Vagina (tissue), 2 donors: ENCODE measurements at places on chromosomes 7 and 10. TPM values are rescaled to one million over a fixed set of nuclear protein-coding genes. Genes with fewer than 3 reads are reported as not detected.

DNA sequence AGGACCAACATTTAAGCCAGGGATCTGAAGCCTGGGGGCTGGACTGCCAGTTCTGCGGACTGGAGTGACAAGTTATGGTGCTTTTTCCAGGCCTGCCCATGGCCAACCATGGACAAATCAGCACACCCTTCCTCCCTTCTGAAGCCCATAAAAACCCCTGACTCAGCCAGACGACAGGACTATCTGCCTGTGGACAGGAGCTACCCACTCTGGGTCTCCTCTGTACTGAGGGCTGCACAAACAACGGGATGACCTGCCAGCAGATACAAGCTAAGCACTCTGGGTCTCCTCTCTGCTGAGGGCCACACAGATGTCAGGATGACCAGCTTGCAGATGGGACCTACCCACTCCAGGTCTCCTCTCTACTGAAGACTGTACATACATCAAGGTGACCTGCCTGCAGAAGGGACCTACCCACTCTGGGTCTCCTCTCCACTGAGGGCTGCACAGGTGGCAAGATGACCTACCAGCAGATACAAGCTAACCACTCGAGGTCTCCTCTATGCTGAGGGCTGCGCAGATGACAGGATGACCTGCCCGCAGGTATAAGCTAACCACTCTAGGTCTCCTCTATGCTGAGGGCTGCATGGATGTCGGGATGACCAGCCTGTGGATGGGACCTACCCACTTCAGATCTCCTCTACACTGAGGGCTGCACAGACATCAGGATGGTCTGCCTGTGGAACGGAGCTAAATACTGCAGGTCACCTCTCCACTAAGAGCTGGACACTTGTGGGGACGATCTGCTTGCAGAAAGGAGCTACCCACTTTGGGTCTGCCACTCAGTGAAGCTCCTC is 110.1 kb upstream of the GPR22 start:
- DNase-seq = no peak

GRCh38 chr7:148738737-148739535 is 40.2 kb downstream of the CUL1 start:
- no peak for DNase-seq

DNA sequence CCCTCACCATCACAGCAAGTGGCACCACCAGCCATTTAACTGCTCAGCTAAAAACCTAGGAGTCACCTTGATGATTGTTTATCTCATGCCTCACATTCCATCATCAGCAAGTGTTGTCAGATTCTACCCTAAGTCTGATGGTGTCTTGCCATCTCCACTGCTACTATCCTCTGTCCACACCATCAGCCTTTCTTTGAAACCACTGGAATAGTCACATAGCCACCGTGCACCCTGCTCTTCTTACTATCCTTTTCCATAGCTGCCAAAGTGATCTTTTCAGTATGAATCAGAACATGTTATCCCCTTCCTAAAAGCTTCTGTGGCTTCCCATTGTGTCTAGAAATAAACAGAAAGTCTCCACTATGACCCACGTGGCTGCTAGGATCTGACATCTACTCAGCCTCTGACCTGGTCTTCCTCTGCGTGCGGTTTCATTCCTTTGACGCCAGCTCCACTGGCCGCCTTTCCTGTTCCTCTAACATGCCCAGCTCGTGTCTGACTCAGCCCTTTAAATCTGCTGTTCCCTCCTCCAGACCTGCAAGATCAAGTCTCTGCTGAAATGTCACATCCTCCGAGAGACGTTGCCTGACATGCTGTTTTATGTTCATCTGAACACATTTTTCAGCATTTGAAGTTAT is 16.5 kb upstream of the CHN2 start:
- DNase-seq = no peak

- no peak for DNase-seq
Observed at GRCh38 chr10:103493916-103494877, 692 bp downstream of the NEURL1 start.

- DNase-seq = no peak
Observed at GRCh38 chr7:17239683-17240521, 58.5 kb upstream of the AHR start.

GRCh38 chr10:125362950-125363349 is 202.6 kb upstream of the CTBP2 start:
- no peak for DNase-seq

DNA sequence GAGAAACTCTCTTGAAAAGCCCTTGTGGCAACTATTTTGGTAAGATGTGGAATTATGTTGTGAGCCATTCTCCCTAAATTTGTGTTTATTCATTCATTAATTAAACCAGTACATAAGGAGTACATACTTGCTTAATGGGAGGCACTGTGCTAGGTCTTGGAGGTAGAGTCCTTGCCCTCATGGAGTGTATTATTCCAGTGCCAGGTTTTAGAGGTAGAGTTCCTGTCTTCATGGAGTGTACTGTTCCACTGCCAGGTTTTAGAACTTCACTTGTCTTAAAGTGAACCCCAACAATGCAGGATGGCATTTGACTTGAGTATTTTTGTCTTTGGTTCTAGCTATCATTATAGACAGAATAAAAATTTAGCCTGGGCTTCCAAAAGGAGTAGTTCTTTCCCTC is 8.8 kb downstream of the MXI1 start:
- no peak for DNase-seq

GRCh38 chr7:103009466-103010185 is 65.0 kb downstream of the FBXL13 start:
- DNase-seq = no peak

DNA sequence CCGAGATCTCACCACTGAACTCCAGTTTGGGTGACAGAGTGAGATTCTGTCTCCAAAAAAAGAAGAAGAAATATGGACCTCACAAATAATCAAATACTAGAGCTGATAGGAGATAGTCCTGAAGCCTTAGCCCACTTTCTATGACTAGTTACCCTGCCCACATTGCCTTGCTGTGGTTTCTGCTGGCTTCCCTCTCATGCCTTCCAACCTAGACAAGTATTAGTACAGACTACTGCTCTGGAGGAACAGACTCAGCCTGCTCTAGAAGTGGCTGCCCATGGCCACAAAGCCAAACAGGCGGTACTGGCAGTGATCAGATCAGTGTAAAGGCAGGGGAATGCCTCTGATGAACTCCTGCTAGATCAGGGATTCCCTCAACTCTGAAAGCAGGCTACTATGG is 89.7 kb upstream of the PRKAR2B start:
- no peak for DNase-seq

GRCh38 chr7:103866919-103867318 is 122.5 kb downstream of the RELN start:
- DNase-seq = no peak

DNA sequence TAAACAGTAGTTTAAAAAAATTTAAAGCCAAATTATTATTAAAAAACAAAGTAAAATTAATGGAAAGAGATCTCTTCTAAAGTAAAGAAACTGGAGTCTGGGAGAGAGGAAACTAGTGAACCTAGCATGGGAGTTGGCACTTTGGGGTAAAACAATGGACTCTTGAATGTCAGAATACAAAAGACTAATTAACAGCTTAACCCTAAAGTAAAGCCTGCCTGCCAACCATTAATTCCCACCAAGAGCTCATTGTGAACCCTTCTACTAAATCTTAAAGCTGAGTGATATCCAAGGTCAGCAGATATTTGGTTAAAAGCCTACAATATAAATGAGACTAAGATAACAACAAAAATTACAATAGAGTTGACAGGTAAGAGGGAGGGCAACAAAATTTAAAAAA is 36.5 kb downstream of the KMT2C start:
- DNase-seq = no peak

DNA sequence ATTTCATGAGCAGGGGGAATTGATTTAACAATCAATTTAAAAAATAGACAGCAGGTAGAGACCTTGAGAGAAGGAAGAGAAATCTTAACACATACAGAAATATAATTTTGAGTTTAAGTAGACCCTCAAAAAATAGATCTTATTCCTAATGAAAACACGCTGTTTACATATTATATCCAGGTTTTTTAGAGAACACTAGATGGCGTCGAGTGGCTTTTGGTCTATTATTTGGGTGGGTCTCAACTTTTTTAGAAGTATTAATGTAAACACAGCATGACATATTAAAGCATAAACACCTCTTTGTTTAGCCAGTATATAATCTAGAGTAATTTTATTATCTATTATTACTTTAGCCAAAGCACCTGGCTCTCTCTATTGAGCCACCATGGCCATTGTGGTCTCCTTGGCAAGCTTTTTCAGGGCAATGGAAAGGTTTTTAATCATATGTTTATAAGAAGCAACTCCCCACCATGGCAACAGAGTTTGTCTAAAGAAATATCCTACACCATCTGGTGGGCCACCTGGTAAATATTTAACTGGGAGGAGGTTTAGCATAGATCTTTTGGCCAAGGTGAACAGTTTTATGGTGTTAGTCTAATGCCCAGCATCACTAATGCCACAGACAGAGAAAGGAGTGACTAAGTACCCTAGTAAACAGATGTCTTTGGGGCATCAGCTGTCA is 59.7 kb upstream of the PRSS1 start:
- no peak for DNase-seq

DNA sequence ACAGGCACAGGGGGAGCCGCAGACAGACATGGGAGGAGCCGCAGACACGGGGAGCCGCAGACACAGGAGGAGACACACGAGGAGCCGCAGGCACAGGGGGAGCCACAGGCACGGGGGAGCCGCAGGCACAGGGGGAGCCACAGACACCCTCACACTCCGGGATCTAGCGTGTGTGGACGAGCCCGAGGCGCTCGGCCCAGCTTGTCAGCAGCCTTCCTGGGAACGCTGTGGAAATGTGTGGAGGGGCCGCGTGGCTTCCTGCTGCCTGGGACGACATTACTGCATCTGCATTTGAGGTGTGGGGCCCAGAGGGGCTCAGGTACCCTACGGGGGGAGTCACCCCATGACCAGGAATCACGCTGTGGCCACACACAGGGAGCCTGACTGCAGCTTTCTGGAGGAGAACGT is 313.2 kb downstream of the PTPRN2 start:
- no peak for DNase-seq

GRCh38 chr7:152735443-152736004 is 24.0 kb upstream of the ACTR3B start:
- DNase-seq = no peak

- no peak for DNase-seq
Observed at GRCh38 chr10:85311613-85312337, 983.4 kb downstream of the CCSER2 start.

- DNase-seq = no peak
Observed at GRCh38 chr7:151837285-151838042, 39.5 kb downstream of the PRKAG2 start.

GRCh38 chr7:107236862-107237261 is 68.1 kb downstream of the HBP1 start:
- no peak for DNase-seq

DNA sequence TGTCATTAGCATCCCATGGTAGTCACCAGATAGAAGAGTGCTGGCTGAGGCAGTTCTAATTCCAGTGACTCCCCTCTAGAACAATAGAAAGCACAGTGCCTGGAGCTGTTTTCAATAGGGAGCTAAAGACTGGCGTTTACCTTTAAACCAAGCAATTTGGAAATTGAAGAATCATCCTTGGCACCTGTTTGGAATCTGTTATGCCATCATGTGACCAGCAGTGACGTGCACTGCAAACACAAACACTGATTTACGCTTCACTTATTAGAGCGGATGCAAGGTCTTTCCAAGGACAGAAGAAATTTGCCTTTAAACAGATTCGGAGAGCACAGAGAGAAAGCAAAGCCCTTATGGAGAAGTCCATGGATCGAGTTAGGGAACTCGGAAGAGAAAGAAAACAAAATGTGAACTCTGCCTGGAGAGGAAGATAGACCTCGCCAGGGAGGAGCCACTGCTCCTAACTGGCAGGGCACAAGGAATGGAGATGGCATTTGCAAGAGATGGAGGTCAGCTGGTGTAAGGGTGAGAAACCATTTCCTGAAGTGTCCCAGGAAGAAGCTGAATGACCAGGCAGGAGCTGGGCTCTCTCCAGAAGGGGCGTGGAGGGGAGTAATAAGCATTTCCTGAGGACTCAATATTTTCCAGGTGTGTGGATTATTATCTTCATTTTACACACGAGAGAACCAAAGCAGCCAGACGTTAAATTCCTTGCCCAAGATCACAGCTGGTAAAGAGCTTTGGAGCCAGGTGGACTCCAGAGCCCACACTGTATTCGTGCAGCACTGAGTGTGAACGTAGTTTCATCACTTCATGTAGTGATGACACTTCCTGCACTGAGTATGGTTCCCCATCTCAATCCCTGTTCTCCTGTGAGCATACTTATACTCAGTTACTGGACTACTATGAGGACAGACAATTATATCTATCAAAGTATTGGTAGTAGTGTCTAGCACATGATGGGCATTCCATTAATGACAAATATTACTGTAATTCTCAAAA is 97.7 kb downstream of the CUBN start:
- DNase-seq = no peak

DNA sequence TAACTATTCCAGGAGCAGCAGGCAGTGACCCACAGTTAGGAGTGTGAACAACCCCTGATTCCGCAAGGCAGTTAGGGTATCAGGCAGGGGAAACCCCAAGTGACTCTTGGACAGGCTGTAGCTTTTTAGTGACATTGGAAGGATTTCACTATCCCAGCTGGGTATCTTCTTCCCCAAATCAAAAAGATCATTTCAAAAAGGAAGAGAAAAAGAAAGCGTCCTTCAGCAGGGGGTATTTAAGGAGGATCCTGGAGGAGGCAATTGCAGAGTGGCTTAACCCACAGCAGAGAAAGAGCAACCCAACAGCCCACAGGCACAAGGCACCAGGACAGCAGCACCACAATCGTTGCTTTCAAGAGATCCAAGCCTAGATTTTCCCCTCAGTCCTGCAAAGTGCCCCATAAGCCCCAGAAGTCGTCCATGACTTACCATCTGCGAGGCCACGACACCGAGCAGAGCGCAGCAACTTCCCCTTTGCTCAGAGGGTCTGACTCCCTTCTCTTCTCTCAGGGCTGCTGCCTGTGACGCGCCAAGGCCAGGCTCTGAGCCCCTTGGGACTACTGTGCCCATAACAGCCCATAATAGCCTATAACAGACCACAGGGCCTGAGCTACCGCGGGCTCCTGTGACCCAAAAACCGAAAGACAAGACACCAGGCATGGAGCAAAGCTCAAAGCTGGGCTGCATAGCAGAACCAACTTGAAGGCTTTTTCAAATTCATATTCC is 19.8 kb downstream of the PIK3AP1 start:
- DNase-seq = no peak

DNA sequence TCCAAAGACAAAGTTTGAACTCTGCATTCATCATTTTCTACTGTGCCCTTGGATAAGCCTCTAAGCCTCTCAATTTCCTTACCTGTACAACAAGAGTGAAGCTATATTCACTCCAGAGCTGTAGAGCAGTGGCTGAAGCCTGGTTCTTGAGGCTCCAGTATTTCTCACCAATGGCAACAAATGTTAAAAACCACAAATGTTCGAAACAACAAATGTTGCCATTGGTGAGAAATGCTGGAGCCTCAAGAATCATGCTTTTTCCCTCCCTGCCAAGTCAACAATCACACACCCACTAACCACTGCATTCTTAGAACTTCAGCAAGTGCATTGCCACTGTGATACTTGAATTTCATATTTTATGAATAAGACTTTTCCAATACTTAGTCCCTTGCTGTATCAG is 237.9 kb downstream of the TMEM26 start:
- no peak for DNase-seq

The CASD1 gene
- 17.7 TPM for total RNA-seq

The KCNH2 gene
- total RNA-seq = 6.4 TPM

The SORCS1 gene
- 5.9 TPM for total RNA-seq

The CALD1 gene
- 343 TPM for total RNA-seq

The CLDN3 gene
- not detected for total RNA-seq
